ENCODE measurements at places on chromosomes 7 and 10.

- no peak for DNase-seq
These were observed 58.8 kb downstream of the CAV1 start for GRCh38 chr7:116583653-116584052.

GRCh38 chr10:49387071-49387470 is 8.8 kb downstream of the DRGX start:
- no peak for DNase-seq

DNA sequence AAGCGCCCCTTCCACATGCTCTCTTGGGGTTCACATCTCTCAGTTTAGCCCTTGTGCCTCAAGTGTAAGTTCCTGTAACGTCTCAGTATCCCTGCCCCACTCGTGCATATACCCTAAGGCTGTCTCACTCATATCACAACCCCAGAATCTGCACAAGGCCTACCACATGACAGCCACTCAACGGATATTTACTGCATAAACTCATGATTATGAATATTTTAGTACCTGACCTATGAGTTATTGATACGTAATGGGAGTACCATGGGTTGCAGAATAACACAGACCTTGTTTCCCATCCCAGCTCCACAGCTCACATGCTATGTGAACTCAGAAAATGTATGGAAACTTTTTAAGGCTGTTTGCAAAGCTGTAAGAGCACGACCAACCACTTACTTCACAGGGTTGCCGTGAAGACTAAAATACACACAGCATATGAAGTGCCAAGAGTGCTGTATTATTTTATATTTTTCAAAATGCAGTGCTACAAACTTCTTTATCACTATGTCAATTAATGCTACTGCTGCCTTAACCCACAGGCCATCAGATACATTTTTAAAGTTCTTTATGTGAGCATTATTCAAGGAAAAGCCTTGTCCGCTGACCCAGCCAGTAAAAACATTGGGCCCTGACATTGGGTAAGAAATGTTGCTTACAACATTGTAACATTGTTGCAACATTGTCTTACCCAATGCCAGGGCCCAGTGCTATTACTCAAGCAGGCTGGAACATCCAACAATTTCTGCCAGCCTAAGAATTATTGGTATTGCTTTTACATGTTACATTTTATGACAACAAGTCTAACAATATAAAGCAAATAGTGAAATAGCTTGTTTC is 97.2 kb downstream of the JAZF1 start:
- no peak for DNase-seq

DNA sequence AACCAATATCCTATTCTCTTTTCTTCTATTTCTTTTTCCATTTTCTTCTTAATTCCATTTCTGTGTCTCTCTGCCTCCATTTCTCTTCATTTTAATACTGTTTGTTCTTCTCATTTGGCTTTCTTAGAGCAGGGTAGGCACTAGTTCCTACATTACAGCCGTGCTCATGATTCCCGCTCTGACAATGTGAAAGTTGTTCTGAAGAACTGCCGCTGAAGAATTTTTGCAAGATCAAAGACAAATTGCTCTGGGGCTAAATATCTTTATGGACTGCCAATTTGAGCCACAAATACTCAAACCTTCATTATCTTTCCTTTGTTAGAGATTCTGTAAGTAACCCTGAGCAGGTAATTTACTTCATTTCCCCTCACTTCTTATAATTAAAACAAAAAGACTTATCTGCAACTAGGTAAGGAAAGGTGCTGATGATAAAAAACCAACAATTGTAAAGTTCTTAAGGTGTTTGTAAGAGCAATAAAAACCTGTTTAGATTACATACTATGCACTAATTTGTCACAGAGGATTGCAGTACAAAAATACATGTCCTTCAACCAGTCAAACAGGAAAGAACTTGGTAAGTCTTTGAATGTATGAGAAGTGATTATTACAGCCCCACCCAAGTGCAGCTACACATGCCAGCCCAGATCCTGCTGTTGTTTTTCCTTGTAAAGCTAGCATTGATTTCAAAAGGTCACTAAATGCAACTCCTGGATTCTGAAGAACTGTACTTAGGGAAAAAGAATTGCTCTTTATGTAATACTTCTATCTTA is 127.5 kb downstream of the COL28A1 start:
- no peak for DNase-seq

- no peak for DNase-seq
These were observed 3.6 kb upstream of the ARID5B start for GRCh38 chr10:61897671-61898434.

- DNase-seq: no peak
These were observed 6.6 kb downstream of the GCC1 start for GRCh38 chr7:127578711-127579275.

Measured in stimulated activated CD4-positive, alpha-beta T cell treated with anti-CD3 and anti-CD28 coated beads, Interleukin-1b, Interleukin-23, amount 100 ng/mL, for 1 hour (primary cell).